ENCODE measurements at places on chromosomes 11 and 22.

- DNase-seq = no peak
These were observed 61.5 kb upstream of the PITPNB start for GRCh38 chr22:27980424-27981148.

DNA sequence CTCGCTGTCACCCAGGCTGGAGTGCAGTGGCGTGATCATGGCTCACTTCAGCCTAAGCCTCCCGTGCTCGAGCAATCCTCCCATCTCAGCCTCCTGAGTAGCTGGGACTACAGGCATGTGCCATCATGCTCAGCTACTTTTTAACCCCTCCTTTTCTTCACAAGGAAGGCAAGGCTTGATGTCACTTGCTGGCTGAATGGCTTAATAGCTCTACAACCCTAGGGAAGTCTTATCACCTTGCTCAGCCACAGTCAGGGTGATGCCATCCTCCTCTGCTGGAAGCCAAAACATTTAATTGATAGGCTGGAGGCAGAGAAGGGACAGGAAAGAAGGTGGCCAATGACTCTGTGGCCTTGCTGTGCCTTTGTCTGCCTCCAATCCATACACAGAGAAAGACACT is 131.9 kb downstream of the MED15 start:
- DNase-seq = no peak

GRCh38 chr11:43515090-43515489 is 156.4 kb downstream of the TTC17 start:
- DNase-seq = no peak

- DNase-seq = no peak
These were observed 260.5 kb downstream of the CASP12 start for GRCh38 chr11:104637662-104638170.

- no peak for DNase-seq
These were observed 106.9 kb downstream of the SYN3 start for GRCh38 chr22:32951076-32951806.

GRCh38 chr11:86370922-86371594 is 3.6 kb upstream of the CCDC81 start:
- DNase-seq = no peak

DNA sequence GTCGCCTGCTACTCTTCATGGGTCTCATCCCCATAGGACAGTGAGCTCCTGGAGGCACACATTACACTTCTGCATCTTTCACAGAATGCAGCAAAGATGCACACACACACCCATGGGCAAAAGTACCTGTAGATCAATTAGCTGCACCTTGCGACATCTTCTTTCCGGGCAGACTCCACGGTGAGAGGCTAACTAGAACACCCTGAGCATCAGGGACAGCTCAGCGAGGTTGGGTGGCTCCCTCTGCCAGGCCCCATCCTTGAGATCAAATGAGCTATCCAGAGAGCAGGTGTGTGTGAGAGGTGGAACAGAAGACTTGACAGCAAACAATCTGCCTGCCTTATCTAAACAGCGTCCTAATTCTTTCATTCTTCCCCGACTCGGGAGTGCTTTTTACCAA is 96.1 kb upstream of the BID start:
- DNase-seq = no peak

DNA sequence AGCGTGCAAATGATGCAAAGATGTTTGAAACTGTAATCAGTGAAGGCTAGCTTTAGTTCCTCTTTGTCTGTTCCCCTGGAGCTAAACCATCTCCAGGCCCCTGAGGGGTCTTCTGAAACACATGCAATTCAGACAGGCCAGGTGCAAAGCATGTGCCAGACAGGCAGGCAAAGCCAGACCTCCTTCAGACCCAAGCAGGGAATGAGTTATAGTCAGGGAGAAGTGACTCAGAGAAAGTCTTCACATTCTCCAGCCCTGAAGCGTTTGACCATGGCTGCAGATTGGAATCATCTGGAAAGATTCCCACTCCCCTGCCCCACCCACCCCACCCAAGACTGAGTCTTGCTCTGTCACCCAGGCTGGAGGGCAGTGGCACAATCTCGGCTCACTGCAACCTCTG is 187.0 kb upstream of the ISX start:
- no peak for DNase-seq

DNA sequence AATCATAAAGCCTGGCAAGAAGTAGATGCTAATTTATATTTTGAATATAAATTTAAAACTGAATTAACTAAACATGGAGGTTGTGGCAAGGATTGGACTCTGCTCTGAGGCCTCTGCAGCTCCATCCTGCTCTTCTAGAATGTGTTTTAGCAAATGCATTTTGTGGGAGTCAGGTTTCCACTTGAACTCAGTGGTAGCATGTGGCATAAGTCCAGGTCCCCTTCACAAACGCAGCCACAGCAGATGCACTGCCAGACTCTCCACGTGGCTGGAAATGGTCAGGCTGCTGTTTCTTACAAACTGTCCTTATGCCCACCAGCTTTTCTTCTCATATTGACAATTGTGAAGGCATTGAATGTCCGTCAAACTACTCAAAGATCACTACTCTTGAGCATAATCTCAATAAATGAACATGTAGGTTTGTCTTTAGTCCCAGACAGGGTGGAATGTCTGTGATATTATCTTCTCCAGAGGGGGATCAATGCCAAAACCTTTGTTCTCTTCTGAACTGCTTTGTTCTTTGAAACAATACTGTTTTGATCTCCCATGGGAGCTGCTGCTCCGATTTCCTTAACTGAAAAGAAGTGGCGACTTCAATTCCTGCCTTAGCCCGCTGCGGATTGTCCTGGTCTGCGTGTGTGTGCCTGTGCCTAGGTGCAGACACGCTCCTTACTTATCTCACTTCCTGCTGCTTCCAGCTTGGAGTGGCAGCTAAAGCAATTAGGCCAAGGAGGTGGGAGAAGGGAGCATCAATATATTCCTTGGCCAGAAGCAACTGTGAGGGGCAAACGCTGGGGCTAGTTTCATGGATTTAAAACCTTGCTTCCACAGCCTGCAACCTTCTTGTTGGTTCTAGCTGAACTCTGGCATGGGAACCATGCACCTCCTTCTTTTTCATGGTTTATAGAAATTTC is 24.2 kb downstream of the EIF4G2 start:
- peak; percentile 91 for DNase-seq

GRCh38 chr11:47186700-47187695 is 764 bp upstream of the PACSIN3 start:
- no peak for DNase-seq

- DNase-seq = no peak
These were observed 123.6 kb upstream of the CADM1 start for GRCh38 chr11:115627666-115628460.

- no peak for DNase-seq
These were observed 12.3 kb downstream of the ABTB2 start for GRCh38 chr11:34345540-34345876.

DNA sequence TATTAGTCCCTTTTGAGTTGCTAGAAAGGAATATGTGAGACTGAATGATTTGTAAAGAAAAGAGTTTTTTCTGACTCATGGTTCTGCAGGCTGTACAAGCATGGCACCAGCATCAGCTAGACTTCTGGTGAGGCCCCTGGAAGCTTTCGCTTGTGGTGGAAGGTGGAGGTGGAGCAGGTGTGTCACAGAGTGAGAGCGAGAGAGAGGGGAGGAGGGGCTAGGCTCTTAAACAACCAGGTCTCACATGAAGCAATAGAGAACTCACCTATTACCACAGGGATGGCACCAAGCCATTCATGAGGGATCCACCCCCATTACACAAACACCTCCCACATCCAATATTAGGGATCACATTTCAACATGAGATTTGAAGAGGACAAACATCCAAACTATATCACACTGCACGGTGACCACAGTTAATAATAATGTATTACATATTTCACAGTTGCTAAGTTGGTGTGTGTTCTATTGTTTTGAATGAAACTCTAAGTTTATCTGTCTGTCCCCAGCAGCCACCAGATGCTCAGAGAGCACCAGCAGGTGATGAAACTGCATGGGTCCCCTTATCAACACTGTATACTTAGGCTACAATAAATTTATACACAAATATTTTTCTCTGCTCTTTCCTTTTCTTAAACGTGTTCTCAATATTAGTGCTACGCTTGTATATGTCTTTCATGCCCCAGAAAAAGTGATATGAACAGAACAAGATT is 14.1 kb downstream of the ZFP91 start:
- no peak for DNase-seq

DNA sequence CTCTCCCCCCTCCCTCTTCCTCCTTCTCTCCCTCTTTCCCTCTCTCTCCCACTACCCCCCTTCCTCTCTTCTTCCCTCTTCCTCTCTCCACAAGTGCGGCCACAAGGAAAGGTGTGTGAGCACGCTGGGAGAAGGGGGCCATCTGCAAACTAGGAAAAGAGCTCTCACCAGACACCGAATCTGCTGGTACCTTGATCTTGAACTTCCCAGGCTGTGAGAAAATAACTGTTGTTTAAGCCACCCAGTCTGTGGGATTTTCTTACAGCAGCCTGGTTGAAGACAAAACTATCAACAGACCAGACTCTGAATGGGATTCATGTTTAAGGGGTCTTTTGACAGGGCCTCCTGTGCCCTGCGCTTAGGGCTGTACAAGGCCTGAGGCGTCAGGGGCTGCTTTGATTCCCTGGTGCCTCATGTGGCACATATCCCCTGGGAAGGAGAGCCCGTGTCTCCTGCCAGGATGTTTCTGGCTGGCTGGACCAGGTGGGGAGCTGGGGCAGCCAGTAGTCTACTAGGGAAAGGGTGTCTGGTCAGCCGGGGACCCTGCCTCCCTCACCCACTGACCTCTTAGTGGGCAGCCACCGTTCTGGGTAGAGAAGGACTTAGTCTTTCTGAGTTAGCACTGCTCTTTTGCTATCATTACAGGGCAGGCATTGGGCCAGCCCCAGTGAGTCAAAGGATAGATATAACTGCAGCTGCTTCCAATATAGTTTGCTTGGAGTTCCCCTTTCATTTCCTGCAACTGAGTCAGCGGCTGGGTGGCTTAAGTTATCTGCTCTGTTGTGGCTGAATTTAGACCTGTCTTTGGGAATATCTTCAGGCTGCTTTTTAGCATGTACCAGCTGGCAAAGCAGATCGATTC is 6.2 kb downstream of the PANX1 start:
- DNase-seq = no peak

GRCh38 chr11:33187998-33188722 is 26.9 kb upstream of the CSTF3 start:
- peak; percentile 40 for DNase-seq

- peak; percentile 97 for DNase-seq
These were observed 102.4 kb upstream of the SORL1-AS1 start for GRCh38 chr11:121555121-121555520.

DNA sequence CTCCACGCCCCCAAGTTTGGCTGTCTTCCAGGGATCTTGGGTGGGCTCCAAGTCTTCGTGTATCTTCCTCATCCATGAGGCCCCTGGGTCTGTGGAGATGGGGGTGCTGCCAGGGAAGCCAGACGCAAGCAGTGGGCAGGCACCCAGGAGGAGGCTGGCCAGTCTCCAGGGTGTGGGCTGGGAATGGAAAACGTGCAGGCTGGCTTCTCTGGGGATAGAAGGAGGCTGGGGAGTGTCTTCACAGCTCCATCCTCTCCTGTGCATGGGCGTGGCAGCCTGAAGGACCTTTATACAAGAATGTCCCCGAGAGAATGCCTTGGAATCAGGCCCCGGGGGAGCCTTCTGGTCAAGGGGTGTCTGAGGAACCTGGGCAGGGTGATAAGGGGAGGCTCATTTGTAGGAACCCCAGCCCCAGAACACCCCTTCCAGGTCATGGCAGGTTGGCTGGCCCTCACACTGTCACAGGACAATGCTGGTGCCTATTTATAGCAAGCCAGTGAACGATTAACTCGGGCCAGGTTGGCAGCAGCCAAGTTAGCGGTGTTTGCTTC is 14.0 kb downstream of the SGSM1 start:
- DNase-seq = peak; percentile 93

DNA sequence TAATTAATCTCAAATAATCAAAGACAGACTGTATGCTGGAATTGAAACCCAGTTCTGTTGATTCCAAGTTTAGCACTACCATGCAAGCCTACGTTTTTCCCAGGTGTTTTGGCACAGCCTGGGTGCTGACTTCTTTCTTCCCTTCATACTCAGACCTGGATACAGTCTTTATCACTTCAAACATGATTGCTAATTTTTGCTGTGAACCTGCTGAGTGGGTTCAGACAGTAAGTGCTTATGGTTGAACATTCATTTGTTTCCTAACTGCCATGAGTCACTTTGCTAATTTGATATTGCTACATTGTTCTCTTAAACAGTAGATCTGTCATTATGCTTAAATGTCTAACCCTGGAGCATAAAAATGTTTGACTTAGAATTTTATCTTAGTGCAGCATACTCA is 12.2 kb downstream of the PAAF1 start:
- DNase-seq = no peak

DNA sequence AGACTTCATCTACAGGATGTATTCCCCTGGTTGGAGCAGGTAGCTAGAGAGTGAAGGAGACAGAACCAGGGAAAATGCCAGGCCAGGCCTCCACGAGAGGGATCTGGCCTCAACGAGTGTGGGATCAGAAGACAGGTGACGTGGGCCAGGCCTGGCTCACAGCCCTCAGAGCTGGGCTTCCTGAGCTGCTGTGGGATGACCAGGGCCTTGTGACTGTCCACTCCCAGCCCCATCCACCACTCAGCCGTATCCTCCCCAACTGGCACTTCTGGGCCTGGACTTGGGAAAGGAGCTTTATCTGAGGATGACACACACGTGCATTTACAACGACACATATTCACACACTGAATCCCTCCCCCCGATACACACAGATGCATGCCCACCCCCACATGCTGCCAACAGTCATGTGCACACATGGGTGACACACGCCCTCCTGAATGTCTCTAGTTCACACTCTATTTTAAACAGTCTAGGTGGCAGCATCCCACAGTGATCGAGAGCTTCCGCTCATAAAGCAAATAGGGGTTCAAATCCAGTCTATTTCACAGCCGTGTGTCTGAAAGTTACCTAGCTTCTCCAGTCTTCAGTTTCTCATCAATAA is 93.1 kb downstream of the TP53I11 start:
- DNase-seq = no peak

DNA sequence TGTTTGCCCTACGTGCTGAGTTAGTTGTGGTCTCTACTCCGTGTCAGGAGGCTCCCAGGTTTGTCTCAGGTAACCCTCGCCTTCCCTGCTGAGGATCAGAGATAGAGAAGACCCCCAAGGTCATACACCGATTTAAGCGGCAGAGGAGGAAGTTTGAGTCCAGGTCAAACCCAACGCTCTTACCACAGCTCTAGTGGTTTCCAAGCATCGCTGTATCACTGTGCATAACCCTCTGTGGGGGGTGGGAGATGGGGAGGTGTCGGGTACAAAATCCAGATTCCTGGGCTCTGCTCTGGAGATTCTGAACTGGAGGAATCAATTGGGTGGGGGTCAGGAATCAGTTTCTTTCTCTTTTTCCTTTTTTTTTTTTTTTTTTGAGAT is 627 bp downstream of the DNAJC4 start:
- no peak for DNase-seq

DNA sequence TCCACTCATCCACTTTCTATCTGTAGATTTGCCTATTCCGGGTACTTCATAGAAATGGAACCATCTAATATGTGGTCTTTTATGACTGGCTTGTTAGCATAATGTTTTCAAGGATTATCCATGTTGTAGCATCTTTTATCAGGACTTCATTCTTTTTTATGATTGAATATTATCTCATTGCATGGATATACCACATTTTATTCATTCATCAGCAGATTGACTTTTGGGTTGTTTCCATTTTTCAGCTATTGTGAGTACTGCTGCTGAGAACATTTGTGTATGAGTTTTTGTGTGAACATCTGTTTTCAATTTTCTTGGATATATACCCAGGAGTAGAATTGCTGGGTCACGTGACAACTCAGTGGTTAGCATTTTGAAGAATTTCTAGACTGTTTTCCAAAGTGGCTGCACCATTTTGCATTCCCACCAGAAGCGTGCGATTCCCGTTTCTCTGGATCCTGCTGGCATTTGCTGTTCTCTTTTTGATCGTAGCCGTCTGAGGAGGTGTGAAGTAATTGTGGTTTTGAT is 8.9 kb downstream of the DERL3 start:
- no peak for DNase-seq
